Stimulated activated CD4-positive, alpha-beta T cell treated with anti-CD3 and anti-CD28 coated beads, TNF-alpha, amount 100 ng/mL, for 24 hours (primary cell): ENCODE measurements at places on chromosomes 5 and 9.

GRCh38 chr5:15612915-15613635 lies 113.1 kb downstream of the FBXL7 start:
- DNase-seq = no peak

- no peak for DNase-seq
Observed at GRCh38 chr9:110255034-110255462, 1.3 kb downstream of the TXN start.

DNA sequence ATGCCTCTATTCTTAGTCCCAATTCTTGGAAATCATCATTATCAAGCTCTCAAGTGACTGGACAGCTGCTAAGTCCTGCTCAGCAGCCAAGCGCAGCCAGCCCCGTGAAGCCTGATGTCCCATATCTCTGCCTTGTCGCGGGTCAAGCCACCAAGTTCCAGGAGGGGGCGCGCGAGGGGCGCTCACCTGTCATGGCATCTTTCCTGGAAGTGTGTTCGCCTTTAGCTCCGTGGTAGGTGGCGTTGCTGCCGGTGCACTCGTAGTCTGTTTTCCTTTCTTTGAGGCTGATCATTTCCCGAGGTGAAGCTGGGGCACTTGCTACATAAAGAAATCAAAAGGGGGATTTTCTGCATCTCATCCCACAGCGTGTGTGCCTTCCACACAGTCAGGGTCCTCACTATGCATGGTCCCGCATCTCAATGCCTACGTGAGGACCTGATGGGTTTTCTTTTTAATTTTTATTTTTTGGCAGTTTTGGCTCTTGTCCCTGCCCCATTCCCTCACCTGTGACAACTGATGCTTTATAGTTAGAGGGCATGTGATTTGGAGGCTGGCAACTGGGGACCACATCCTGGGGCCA lies 227.0 kb upstream of the DAP start:
- DNase-seq = peak; percentile 9

DNA sequence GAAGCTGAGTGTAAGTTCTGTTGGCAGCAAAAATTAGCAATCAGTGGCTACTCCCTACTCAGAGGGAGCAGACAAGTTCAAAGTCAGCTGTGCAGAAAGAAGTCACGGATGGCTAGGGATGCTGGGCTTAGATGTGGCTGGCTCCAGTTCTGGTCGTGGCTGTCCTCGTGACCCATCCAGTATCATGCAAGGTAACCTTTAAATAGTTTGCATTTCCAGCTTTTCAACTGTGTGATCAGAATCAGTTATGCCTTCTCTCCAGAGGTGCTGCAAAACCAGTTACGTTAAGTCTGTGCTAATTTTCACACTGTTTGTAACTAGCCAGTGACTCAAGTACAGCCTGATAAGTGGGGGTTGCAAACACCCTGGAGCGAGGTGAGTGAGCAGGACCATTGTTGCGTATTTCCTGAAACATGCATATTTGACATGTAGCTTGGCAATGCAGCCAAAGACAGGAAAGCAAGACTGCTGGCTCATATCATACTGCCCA lies 302.4 kb downstream of the ATPSCKMT start:
- no peak for DNase-seq

DNA sequence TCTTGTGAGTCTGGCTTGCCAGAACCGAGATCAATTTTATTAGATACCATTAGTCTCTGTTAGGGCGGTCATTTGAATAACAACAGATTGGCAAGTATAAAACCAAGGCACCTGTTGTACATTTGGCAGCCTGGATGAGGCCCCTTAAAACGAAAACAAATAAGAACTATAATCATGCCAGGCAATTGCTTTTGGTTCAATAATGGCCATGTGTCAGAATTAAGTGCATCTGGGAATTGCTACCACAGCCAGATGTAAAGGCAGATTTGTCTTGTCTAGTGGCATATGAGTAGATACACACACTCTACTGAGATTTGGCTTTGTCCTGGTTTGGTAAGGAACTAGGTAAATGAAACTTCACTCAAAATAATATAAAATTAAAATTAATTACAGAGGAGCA lies 1046.2 kb upstream of the DMAC1 start:
- no peak for DNase-seq

DNA sequence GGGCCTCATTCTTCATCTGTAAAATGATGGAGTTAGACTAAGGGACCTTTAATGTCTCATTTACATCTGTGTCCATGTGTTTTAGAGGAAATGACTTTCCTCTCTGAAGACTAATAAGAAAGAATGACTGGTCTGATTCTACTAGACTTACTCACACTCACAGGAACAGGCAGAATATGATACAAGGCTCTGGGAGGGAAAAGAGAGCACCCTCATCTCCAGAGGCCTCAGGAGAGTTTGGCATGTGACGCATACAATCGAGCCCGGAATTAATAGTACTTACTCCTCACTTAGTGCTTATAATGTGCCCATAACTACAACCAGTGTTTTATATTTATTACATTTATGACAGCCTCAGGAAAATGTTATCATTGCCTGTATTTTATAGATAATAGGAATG lies 608.7 kb downstream of the KCTD16 start:
- DNase-seq = no peak

- no peak for DNase-seq
Observed at GRCh38 chr9:83701769-83702168, 6.0 kb downstream of the UBQLN1 start.

DNA sequence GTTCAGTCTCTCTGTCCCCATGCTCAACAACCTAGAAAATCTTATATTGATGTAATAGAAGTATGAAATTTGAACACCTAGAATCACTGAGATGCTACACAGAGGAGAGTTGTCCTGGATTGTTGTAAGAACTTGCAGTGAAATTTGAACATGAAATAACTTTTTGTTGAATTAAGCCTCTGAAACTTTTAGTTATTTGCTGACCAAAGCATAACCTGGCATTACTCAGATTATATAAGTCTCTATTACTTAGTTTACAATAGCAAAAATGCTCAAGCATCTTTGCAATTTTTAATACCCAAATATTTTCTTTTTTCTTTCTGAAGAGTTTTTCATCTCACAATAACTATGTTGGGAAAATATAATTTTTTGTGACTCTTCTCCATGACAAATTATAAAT lies 630.7 kb upstream of the ACO1 start:
- no peak for DNase-seq

GRCh38 chr9:33676746-33677505 lies 118.4 kb upstream of the PRSS3 start:
- peak; percentile 24 for DNase-seq

- DNase-seq = no peak
Observed at GRCh38 chr5:127375544-127376091, 85.0 kb downstream of the MEGF10 start.

- DNase-seq = no peak
Observed at GRCh38 chr9:69139596-69139995, 34.5 kb upstream of the TJP2 start.

DNA sequence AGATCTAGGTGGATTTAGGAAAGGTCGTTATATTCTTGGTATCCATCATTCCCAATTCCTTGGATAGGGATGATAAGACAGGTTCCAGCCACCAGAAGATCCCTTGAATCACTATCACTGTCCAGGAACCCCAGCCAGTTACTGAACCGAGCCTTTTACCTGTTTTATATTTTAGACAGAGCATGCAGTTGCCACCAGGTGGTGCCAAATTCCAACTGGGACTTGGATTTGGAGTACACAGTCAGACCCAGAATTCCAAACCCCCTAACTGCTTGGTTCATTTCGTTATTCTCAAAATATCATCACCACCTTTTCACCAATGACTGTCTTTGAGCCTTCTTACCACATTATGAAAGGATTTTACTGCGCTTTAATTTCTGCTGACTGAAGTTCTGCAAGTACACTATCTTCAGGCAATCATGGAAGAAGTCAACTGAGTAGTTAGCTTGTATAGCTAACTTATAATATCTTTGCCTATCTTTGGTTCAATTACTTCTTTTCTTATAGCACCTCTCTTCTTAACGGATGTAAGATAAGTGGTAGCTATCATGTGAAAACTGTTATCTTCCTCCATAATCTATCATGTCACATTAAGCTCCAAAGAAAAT lies 191.8 kb downstream of the PRR16 start:
- no peak for DNase-seq

GRCh38 chr9:36905101-36906066 lies 128.7 kb downstream of the PAX5 start:
- DNase-seq = no peak
